Natural killer cell (primary cell): ENCODE measurements at places on chromosomes 3 and 15.

- no peaks in the 10 kb centered on the region for H3K4me1 ChIP-seq
- DNase-seq: no peak
- no peak overlapping the region for H3K27ac ChIP-seq
- H3K27me3 ChIP-seq: no peaks in the 10 kb centered on the region
- no peak overlapping the region for H3K4me3 ChIP-seq
Measured at GRCh38 chr3:10376353-10376752, 55.4 kb upstream of the SEC13 start.

DNA sequence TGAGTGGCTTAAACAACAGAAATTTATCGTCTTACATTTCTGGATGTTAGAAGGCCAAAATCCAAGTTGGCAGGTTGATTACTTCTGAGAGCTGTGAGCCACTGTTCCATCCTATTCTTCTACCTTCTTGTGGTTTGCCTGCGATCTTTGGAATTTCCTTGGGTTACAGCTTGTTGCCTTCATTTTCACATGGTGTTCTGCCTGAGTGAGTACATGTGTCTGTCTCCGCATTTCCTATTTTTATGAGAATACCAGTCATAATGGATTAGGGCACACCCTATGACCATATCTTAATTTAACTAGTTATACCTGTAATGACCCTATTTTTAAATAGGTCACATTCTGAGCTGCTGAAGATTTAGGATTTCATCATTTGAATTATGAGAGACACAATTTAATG lies 294.3 kb downstream of the CNTN4 start:
- no peaks in the 10 kb centered on the region for H3K36me3 ChIP-seq
- H3K4me1 ChIP-seq: no peaks in the 10 kb centered on the region
- DNase-seq: no peak
- H3K4me3 ChIP-seq: no peak overlapping the region
- no peak overlapping the region for H3K27ac ChIP-seq

DNA sequence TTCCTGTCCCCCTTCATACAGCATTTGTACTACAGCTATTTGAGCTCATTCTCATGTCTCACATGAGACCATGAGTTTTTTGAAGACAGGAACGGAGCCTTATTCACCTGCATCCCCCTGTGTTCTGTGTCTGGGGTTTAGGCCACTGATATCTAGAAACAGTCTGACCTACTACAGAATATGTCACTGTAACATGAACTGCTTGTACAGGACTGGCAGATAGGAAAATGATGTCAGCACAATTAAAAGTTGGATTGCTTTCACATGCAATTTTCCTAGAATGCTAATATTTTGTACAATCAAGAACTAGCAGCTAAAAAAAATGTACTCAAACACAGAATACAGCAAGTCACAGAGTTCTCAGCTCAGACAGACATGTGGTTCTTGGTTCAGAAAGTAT lies 90.8 kb upstream of the FGF12 start:
- H3K4me3 ChIP-seq: no peak overlapping the region
- DNase-seq: no peak
- H3K36me3 ChIP-seq: no peaks in the 10 kb centered on the region
- no peaks in the 10 kb centered on the region for H3K4me1 ChIP-seq
- no peaks in the 10 kb centered on the region for H3K27me3 ChIP-seq

GRCh38 chr3:62798000-62798399 lies 77.2 kb downstream of the CADPS start:
- no peaks in the 10 kb centered on the region for H3K27me3 ChIP-seq
- no peaks in the 10 kb centered on the region for H3K4me1 ChIP-seq
- no peak overlapping the region for H3K4me3 ChIP-seq
- H3K27ac ChIP-seq: no peak overlapping the region
- no peaks in the 10 kb centered on the region for H3K36me3 ChIP-seq

DNA sequence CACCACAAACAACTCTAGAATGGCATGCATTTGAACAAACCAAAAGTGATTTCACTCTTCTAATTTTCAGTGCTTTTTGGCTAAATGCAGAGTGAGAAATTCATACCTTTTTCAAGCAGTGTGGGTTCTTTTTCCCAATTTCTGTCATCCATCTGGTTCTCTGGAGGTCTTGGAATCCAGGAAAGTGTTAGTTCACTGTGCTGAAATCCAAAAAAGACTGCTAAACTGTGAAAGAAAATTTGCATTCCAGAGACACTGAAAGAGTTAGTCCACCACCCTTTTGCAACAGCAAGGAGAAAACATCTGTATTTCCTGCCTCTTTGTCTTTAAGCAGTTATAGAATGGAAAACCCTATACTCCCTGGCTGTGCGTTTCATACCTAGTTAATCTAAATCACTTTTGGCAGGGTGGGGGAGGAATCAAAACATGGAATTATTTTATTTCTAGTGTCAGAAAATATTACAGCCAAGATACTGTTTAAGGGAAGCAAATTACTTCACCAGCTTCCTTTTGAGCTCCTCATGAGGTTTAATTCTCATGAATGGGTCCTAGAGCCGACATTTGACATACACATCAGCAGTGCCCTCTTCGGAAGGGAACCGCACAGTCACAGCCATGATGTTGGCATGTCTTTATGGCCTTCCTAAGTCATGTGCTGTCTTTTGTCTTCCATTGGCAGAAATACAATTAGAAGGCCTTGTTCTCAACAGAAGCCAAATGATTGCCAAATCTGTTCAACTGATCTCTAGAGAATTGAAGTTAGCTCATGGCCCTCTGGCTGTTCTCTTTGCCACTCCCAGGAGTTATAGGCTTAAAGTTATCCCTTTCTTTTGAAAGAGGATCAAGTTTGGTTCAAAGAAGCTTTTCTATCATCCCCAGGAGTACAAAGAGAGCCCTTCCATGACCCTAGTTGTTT lies 317.7 kb upstream of the TPRG1 start:
- no peak for DNase-seq
- H3K4me3 ChIP-seq: no peak overlapping the region
- H3K27me3 ChIP-seq: no peaks in the 10 kb centered on the region
- H3K36me3 ChIP-seq: no peaks in the 10 kb centered on the region

DNA sequence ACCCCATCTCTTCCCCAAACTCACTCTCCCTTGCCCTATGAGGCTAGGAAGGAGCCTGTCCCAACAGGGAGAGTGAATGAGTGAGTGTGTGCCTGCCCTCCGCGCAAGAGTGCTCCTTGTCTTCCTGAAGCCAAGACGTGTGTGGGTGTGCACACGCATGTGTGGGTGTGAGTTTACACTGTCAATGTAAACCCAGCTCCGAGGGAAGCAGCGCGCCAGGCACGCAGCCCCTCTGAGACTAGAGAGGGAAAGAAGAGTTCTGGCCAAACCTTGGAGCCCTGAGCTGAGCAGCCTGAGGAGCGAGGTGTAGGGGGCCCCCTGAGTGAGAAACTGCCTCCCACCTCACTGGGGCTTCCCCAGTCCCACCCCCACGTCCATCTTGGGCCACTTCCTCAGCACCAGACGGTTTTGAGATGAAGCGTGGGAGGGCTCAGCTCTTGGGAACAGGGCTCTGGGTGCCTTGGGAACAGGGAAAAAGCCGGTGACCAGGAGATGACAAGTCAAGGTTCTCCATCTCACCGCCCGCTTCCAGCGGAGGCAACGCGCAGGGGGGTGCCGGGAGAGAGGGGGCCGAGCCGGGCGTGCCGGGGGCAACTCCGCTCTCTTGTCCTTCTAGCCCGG lies 5.1 kb downstream of the MECOM start:
- no peaks in the 10 kb centered on the region for H3K36me3 ChIP-seq
- DNase-seq: no peak
- peaks cover 53% of the 10 kb centered on the region for H3K27me3 ChIP-seq
- no peak overlapping the region for H3K4me3 ChIP-seq
- peaks cover 36% of the 10 kb centered on the region for H3K4me1 ChIP-seq
